ENCODE measurements at places on chromosomes 4 and X.

- peak overlapping the region; percentile 40 for H3K27ac ChIP-seq
- no peaks in the 10 kb centered on the region for H3K27me3 ChIP-seq
- no peak for DNase-seq
- H3K4me3 ChIP-seq = peak overlapping the region; percentile 3
- peaks cover 44% of the 10 kb centered on the region for H3K4me1 ChIP-seq
Observed at GRCh38 chr4:55409468-55410171, 13.9 kb downstream of the TMEM165 start.

- no peak overlapping the region for H3K27ac ChIP-seq
- no peak for DNase-seq
- no peaks in the 10 kb centered on the region for H3K36me3 ChIP-seq
- no peaks in the 10 kb centered on the region for H3K27me3 ChIP-seq
Observed at GRCh38 chr4:23384741-23385140, 505.1 kb downstream of the PPARGC1A start.

DNA sequence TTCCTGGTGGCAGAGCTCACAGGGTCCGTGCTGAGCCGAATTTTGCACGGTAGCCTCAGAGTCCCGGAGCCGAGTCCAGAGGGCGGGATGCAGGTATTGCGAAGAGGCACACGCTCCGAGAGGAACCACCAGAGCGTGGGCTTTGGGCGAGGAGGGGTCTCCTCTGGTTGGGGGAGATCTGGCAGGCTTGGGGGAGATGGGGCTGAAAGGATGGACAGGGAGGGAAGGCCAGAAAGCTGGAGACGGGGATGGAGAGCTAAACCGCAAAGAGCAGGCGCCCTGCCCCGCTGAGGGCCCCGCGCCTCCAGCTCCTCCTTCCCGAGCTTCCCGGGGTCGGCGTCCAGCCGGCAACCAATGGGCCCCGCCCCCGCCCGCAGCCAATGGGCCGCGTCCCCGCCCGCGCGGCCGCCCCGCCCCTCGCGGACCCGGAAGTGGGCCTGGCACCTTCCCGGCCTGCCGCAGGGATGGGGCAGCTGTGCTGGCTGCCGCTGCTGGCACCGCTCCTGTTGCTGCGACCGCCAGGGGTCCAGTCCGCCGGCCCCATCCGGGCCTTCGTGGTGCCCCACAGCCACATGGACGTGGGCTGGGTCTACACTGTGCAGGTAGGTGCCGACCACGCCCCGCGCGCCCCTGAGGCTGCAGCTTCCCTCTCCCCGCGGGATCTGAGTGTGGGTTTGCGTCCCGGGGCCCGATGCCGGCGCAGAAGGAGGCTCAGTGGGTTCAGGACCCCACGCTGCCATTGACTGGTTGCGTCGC, at the start of gene MAN2B2:
TSS of gene MAN2B2 (plus strand) at position 443 of the 756 bp plus-strand sequence. CDS start at position 465, 22 bp downstream.
- no peaks in the 10 kb centered on the region for H3K27me3 ChIP-seq
- peak within 1 kb of the TSS; percentile 75 for H3K27ac ChIP-seq
- peaks cover 20% of the 10 kb centered on the region for H3K4me1 ChIP-seq
- DNase-seq = peak; percentile 90

DNA sequence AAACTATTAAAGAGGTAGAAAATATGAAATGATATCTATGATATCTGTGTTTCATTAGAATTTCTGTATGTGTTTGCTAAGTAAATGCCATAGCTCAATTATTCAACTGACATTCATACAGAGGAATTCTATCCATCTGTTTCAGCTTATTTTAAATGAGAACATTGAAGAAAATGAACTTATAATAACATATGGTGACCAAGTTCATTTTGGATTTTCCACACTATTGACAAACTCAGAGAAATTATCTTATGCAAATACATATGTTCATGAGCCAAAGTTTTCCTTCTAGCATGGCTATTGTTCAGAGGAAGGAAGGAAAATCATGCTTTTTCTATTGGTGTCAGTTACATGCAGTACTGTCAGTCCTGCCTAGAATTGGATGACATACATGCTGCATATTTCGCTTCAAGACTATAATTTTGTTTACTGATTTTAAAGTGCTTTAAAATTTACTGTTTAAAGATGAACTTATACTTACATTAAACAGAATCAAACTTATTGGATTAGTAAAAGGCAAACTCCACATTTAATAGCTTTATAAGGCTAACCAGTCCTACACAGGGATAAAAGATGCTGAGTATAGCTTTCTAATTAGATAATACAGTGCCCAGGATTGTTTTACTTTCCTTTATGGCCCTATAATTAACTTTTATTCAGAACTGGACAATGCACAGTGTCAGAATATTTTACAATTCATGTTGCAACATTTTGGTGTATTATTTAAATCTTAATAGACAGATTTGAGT, 646.2 kb downstream of the TRAM1L1 start:
- no peaks in the 10 kb centered on the region for H3K36me3 ChIP-seq
- no peak overlapping the region for H3K4me3 ChIP-seq
- no peak for DNase-seq
- no peaks in the 10 kb centered on the region for H3K4me1 ChIP-seq

DNA sequence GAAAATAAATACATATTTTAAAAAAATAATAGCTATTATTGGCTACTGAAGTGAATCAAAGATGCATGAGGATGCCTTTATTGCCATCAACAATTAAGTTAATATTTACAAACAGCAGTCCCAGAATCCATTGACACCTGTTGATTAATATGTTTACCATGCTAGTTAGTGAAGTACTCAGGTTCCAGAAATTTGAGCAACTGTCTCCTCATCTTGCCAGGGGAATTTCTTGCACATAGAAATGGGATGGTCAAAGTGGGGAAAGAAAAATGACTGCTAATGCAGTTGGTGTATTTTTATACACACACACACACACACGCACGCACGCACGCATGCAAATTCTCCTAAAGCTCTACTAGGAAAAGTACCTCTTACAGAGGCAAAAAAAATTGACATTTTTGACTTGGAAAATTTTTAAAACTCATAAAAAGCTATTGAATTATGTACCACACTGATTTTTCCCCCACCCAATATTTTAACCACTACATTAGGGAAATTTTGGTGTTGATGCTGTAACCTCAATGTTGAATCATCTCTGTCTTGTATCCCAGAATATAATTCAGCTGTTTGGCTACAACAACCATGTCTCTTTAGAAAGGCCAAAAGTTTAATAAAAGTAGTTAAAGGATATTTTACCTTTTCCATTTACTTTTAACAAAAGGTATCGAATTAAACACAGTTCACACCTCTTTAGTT, 105.3 kb upstream of the TMEM150C start:
- H3K4me1 ChIP-seq = no peaks in the 10 kb centered on the region
- no peak for DNase-seq
- no peak overlapping the region for H3K4me3 ChIP-seq
- H3K27me3 ChIP-seq = peaks cover 4% of the 10 kb centered on the region

DNA sequence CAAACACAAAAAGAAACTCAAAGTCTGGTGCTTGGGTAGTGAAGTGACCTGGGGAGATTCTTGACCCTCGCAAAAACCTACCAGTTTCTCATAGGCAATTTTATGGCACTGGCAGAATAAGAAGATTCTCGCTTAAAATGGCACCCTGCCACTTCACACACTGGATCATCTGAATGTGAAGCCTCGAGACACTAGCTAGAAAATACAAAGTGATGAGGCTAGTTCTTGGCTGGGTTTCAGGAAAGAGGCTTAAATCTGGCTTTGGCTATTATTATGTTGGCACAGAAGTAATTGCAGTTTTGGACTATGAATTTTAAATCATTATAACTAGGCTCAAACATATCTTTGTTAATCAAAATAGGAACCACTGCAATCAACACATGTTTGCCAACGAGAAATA, 634.7 kb upstream of the BOD1L1 start:
- DNase-seq = no peak
- no peak overlapping the region for H3K4me3 ChIP-seq
- no peak overlapping the region for H3K27ac ChIP-seq
- no peaks in the 10 kb centered on the region for H3K27me3 ChIP-seq

DNA sequence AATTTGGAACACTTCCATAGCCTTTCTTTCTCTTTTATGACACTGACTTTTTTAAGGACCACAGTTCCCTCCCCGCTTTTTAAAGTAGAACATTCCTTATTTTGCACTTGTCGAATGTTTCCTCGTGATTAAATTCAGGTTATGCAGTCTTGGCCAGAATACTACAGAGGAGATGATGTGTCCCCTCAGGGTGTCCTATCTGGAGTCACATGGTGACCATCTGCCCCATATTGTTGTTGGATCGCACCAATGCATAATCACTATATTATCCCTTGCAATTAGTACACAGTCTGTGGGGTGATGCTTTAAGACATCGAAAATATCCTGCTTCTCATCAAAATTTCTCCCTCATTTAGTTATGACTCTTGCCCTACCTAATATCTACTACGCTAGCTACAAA, 27.4 kb downstream of the WDFY3 start:
- no peaks in the 10 kb centered on the region for H3K27me3 ChIP-seq
- H3K4me3 ChIP-seq = no peak overlapping the region
- DNase-seq = no peak
- peak overlapping the region; percentile 65 for H3K27ac ChIP-seq
- H3K36me3 ChIP-seq = peaks cover 11% of the 10 kb centered on the region

- no peak overlapping the region for H3K27ac ChIP-seq
- no peak overlapping the region for H3K4me3 ChIP-seq
- no peaks in the 10 kb centered on the region for H3K27me3 ChIP-seq
- DNase-seq = no peak
- no peaks in the 10 kb centered on the region for H3K4me1 ChIP-seq
Observed at GRCh38 chr4:74056858-74057562, 18.5 kb upstream of the CXCL3 start.

DNA sequence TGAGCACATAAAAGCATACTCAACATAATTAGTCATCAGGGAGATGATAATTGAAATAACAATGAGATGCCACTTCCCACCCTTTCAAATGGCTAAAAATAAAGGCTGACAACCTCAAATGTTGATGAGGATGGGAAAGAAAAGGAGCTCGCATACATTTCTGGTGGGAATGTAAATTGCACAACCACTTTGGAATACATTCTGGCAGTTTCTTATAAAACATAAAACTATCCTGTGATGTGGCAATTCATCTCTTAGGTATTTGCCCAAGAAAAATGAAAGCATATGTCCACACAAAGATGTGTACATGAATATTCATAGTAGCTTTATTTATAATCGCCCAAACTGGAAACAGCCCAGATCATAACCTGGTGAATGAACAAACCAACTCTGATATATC, 687 bp upstream of the ZNF275 start:
- no peak overlapping the region for H3K27ac ChIP-seq
- H3K36me3 ChIP-seq = no peaks in the 10 kb centered on the region
- no peak for DNase-seq
- peaks cover 4% of the 10 kb centered on the region for H3K4me1 ChIP-seq
- H3K27me3 ChIP-seq = no peaks in the 10 kb centered on the region
- H3K4me3 ChIP-seq = peak overlapping the region; percentile 73

DNA sequence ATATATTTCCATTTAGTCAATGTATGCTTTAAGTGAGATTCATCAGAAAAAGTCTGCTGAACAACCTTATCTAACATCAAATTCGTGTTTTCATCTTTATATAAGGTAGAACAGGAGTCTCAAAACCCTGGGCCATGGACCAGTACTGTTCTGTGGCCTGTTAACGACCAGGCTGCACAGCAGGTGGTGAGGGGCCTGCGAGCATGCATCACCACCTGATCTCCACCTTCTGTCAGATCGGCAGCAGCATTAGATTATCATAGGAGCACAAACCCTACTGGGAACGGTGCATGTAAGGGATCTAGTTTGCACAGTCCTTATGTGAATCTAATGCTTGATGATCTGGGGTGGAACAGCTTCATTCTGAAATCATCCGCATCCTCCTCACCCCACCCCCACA, 3.2 kb downstream of the CTSO start:
- H3K27me3 ChIP-seq = no peaks in the 10 kb centered on the region
- H3K27ac ChIP-seq = no peak overlapping the region
- no peak for DNase-seq
- H3K36me3 ChIP-seq = no peaks in the 10 kb centered on the region

DNA sequence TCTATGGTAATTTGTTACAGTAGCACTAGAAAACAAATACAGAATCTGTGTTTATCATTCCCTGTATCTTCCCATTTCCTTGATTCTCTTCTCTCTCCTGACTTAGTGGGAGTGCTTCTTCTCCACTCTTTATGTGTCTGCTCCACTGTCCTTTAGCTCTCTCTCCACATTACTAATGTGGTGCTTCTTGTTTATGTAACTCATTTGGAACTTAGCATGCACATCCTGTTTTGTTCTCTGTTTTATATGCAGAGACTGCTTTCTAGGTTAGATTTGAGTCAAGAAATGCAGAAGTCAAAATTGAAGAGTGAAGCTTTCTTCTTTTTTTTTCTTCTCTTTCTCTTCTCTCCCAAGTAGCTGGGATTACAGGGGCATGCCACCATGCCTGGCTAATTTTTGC, 25.9 kb downstream of the ADH1A start:
- no peak for DNase-seq
- H3K4me1 ChIP-seq = no peaks in the 10 kb centered on the region
- H3K36me3 ChIP-seq = no peaks in the 10 kb centered on the region
- no peak overlapping the region for H3K27ac ChIP-seq

GRCh38 chrX:103941201-103941975, 21.0 kb upstream of the TMSB15B start:
- no peak for DNase-seq
- H3K27me3 ChIP-seq = no peaks in the 10 kb centered on the region
- H3K4me3 ChIP-seq = no peak overlapping the region
- no peak overlapping the region for H3K27ac ChIP-seq
- no peaks in the 10 kb centered on the region for H3K36me3 ChIP-seq

DNA sequence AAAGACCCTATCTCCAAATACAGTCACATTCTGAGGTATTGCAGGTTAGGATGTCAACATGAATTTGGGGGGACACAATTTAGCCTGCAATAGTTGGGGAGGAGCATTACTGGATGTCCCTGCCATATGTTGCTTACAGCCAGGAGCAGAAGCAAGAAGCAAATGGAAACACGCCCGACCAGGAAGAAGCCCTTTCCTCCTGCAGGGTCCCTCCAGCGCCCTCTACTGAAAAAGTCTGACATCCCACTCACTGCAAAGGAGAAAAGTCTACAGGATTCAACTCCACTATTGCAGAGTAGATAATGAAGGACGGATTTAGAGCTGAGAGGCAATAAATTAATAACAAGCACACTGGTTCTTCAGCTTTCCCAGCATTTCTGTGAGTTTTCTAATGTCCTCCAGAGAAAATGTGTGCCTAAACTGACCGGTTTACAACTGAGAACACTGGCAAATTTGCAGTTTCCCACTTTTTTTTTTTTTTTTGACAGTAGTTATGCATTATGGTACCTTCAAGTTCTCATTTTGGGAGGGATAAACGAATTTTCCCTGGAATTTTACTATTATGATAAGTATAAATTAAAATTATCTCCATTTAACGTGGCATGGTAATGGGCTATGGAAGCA, 31.7 kb downstream of the COQ2 start:
- H3K4me3 ChIP-seq = no peak overlapping the region
- no peaks in the 10 kb centered on the region for H3K36me3 ChIP-seq
- H3K4me1 ChIP-seq = peaks cover 5% of the 10 kb centered on the region
- no peaks in the 10 kb centered on the region for H3K27me3 ChIP-seq
- H3K27ac ChIP-seq = no peak overlapping the region

DNA sequence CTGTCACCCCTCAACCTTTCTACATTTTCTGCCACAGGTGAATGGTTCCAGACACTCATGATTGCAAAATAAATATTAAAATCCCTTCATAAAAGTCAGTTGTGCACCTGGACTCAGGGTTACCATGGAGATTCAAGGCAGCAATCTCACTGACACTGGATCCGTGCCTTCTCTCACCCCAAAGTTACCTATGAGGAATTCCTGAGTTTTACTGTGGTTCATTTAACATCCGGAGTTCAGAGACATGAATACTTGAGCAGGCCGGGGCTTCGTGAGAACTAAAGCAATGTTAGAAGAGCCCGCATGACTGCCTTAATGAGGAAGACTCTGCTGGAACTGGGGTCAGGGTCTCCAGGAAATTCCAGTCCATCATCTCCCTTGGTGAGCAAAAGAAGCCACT, 12.5 kb upstream of the CLNK start:
- no peak for DNase-seq
- peaks cover 10% of the 10 kb centered on the region for H3K27me3 ChIP-seq
- no peaks in the 10 kb centered on the region for H3K36me3 ChIP-seq
- H3K27ac ChIP-seq = no peak overlapping the region
- no peaks in the 10 kb centered on the region for H3K4me1 ChIP-seq
